ENCODE measurements at places on chromosomes 2 and 18. TPM values are rescaled to one million over a fixed set of nuclear protein-coding genes. Genes with fewer than 3 reads are reported as not detected.

DNA sequence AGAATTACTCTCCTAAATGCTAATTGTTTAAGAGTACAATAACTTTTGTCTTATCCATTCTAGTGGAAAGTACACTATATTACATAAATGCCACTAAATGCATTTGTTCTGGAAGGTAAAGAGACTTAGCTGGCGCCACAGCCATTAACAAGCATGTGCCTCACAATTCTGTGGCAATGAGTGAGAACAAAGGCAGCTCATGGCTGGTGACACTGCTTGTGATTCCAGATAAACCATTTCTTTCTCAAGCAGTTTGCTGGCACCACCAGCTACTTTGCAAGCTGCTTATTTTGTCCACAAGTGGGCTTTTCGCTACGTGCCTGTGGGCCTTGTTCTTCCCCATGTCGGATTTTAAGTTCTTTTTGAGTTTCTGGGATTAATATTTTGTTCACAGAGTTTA lies 147.6 kb upstream of the SMAD7 start:
- DNase-seq, result no peak

DNA sequence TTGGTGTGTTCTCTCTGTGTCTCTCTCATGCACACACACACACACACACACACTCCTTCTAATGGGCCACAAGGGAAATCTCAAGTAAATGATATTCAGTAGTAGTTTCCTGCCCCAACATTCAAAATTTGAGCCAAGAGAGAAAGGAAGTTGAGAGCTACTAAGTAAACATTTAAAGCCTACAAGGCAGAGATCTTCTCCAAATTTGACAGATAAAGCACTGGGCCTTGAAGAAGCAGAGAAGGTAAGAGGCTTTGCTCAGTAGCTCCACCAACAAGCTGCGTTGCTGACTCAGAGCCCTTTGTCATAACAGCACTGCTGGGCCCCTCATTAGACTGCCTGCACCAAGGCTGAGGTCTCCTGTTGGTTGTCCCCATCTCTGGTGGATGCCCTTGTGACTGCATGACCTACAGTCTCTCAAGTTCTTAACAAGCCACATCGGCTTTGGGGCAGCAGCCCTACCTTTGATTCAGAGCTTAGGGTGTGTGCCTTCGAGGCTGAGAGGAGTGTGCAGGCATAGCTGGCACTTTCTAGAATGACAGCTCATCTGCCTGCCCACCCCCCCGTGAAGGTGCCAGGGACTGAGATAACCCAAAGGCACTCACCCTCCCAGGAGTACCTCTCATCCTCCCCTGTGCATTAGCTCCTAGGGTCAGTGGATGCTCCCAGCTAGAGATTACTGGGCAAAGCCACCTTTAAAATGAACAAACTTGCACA lies 32.3 kb upstream of the NEB start:
- no peak for DNase-seq

DNA sequence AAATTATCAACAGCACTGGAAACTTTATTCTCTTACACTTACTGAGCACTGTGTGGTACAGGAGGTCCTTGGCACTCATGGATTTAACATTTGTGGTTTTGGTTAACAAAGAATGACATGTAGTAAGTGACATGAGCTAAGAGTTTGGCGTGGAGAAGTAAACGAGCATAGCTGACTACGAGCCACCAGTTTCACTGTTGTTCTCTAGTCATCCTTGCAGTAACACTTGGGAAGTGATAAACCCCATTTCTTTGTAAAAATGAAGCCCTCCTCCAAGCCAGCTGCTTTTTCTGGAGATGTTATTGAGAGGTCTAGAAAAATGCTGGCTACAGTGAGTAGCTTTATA lies 32.7 kb downstream of the QPCT start:
- DNase-seq, result no peak

Gene ADD2
- 3.2 TPM for total RNA-seq
